KBM-7 (cell line): ENCODE measurements at places on chromosomes 6 and 20.
A peak's percentile ranks its signal among the peaks of the same experiment; 100 is the strongest.

DNA sequence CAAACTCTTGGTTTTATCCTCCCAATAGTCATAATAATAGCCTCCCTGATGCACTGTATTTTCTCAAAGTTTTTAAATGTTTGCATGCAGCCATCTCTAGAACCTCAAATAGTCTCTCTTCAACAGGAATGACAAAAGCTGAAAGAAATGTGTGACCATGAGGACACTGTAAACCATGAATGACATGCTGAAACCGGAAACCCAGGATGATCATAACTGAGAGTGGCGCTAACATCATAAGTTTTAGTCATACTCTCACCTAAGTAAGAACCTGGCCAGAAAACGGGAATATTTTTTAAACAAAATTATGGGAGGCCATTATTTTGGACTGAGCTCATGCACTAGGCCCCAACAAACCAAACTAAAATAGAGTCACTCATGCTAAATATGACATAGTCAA is 278.4 kb upstream of the STXBP5 start:
- no peak for DNase-seq

DNA sequence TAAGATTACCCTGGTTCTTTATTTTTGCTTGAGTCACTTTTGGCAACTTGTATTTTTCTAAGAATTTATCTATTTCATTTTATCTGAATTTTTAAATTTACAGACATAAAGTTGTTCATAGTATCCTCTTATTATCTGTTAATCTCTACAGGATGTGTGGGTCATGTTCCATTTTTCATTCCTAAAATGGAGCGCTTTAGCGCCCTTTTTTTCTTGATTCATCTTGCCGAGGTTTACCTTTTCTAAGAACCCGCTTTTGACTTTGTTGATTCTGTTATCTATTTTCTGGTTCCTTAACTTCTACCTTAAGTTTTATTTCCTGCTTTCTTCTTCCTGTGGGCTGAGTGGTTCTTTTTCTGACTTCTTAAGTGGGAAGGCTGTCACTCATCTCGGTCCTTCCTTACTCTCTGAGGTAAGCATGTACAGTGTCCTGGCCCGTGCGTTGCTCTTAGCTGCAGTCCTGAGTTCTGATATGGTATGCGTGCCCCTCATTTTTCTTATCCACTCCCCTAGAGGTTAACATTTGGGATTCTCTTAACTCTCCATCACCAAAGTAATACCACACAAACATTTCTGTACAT is 399.8 kb downstream of the CDC5L start:
- DNase-seq = no peak

DNA sequence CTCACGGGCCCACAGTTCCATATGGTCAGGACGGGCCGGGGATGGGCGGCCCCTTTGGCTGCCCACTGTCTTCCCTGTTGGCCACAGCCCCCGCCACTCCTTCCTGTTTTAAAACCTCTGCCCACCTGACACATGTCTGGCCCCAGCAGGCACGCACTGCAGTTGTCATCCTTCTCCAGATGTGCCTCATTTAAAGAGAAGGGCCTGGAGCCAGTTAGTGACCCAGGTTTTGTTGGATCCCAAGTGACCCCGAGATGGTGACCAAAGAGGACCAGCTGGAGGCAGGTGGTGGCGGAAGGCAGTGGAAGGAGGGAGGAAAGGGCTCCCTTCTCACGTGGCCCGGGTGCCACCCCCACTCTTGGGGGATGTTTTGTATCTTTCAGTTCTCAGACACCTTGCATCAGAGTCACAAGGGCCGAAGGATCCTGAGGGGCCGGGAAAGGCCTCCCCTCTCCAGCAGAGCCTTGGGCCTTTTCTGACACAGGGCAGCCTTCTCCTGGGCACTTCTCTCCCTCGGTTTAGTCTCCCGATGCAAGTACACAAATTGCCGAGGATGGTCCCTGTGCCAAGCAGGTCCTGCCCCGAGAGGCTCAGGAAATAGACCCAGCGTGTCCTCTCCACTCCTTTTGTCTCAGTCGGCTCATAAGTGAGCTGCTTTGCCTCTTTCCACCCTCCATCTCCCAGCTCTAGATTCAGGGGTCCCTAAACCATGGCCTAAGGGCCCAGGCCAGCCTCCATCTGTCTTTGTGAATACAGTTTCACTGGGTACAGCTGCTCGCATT is 117.6 kb downstream of the SULF2 start:
- peak; percentile 55 for DNase-seq

- no peak for DNase-seq
These were observed 176.7 kb downstream of the REV3L start for GRCh38 chr6:111306104-111306888.

DNA sequence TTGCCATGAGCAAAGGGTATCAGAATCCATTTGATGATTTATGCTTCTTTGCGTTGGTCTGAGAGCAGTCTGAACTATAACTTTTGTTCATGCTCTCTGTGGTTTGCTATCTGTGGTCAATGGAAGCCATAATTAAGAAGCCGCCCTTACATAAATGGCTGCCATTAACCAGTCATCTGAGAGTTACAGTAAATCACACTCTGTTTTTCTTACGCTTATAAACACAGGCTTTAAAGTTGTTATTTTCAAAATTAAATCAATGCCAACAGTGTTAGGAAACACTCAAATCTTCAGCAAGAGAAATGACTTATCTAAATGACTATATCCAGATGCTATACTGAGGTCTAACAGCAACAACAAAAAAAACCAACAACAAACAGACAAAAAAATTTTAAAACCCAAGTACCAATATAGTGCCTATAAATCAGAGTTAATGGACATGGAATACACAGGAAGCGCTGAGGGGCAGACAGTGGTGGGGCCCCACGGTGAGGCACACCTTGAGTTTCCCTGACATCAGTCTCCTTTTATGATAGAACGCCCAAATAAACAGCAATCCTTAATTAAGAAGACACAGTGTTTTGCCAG is 108.0 kb upstream of the C6orf118 start:
- no peak for DNase-seq

- no peak for DNase-seq
These were observed 17.6 kb upstream of the OR2J2 start for GRCh38 chr6:29153083-29153482.

DNA sequence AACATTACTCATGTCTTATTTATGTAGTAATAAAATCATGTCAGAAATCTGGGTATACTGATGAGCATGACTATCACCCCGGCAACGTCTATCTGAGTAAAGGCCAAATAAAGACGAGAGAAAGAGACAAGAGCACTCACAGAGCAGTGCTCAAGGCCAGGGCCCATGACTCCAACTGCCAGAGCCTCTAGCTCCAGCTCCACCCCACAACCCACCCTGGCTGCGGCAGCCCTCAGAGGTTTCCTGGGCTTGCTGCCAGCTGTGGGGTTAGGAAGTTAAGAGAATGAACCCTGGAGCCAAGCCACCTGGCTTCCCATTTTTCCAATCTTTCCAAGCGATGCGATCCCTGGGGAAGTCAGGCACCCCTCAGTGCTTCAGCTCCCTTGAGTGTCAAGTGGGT is 92.0 kb upstream of the PAX1 start:
- DNase-seq = no peak
